ENCODE measurements at places on chromosomes 7 and 10.

GRCh38 chr7:51209426-51209825, 107.2 kb downstream of the COBL start:
- DNase-seq, result no peak

- no peak for DNase-seq
These were observed 297.2 kb upstream of the KAT6B start for GRCh38 chr10:74529205-74529604.

DNA sequence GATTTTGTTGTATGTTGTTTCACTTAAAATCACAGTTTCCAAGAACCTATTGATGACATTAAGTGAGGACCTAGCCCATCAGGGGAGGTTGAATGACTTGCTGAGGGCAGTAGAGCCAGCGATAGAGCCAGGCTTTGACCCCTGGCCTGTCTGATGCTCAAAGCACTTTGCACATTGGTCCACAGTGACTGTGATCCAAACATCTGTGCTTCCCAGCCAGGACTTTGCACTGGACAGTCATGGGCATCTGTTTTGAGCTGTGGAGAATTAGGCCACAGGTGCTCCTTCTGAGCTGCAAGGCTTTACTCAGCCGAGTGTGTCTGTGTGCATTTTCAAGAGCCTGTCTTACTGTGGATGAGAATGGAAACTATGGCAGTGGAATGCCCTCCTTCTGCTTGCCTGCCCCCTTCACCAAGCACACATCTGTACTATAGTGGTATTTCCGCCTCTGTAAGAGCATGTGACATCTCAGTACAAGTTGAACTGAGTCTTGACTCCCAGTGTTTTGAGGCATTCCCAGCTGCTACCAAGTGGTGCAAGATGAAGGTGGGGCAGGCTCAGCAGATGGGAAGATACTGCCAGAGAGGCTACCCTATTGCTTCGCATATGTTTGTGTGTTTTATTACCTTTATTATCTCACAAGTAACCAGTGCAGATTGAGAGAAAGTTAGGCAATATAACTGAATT, 72.7 kb upstream of the AOAH start:
- DNase-seq, result no peak

GRCh38 chr7:74400420-74401136, 53.1 kb upstream of the GTF2IRD1 start:
- DNase-seq, result no peak

- DNase-seq, result no peak
These were observed 44.5 kb downstream of the STARD3NL start for GRCh38 chr7:38222481-38223096.

GRCh38 chr10:88858491-88858890, 6.8 kb upstream of the ANKRD22 start:
- DNase-seq, result no peak

GRCh38 chr7:142964502-142965246, 2.5 kb upstream of the KEL start:
- no peak for DNase-seq

DNA sequence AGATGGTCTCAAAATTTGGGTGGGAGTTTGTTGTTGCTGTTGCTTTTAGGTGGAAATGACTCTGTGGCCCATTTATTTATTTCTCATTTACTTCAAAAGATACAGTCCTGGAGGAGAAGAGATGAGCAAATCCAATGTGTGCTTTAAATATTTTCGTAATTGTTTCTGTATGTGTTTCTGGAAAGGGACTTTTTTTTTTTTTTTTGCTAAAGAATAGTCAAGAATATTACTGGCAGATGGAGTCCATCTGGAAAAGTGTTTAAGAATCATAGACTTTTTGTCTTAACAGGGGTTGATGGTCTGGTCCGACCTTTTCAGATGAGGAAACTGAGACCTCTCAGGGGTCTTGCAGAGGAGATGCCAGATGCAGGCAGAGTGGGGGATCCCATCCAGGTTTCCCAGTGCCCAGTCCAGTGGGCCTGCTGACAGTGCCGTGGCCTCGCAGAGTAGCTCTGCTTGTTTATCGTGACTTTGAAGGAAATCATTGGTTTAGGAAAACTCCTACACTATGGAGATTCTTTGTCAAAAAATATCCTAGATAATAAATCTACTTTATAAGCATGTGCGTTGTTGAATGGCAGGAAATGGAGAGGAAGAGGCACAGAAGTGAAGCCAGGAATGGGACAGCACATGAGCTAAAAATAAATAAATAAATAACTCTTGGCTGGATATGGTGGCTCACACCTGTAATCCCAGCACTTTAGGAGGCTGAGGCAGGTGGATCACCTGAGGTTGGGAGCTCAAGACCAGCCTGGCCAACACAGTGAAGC, 164.3 kb upstream of the SVIL start:
- no peak for DNase-seq
